Effector memory CD8-positive, alpha-beta T cell (primary cell): ENCODE measurements at places on chromosomes 6 and 20.

DNA sequence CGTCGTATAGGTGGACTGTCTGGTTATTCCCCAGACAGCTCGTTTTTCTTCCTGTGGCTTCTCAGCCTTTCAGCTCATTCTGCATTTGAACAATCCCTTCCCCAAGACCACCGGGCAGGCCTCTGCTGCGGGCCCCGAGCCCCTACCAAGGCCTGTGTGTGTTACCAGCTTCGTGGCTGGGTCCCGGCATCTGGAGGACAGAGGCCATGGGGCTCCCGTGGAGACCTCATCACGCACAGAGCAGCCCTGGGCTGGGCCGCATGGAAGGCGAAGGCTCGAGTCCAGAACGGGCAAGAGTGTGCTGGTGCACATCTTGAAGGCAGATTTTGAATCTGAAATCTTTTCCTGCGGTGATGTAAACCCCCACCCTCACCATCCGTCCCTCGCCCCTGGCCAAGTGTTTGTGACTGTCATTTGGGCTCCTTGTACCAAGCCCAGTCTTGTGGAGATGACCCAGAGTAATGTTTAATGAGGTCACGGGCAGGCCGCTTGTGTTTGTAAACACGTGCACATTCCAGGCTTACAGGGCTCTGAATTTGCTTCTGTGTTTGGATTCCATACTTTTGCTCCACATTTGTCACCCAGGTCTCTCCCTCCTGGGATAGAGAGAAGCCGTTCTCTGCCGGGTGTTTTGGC, 119.6 kb downstream of the CDH4 start:
- H3K4me1 ChIP-seq: no peaks in the 10 kb centered on the region
- no peak overlapping the region for H3K27ac ChIP-seq
- H3K36me3 ChIP-seq: no peaks in the 10 kb centered on the region
- DNase-seq: no peak
- H3K4me3 ChIP-seq: no peak overlapping the region

DNA sequence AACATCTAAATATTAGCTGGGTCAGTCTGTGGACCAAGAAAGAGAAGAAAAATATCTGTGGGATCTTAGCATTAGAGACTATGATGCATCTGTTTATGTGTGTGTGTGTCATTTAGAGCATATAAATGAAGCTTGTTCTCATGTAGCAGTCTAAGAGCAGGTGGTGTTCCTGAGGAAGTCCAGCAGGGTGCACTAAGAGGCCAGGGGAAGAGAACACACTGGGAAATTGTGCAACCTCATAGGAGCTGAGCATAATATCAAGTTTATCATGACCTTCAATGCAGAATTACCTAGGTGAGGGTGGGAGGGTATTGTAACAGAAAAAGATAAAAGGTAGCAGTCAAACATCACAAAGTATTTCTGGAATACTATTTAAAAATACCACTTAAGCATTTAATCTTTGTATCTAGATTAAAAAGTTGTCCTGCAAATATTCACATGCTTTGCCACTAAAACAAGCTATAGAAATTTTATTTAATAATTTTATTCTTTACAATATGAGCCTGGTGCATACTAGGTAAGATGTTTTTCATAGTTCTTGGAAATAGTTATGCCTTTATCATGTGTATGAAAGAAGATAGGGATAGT, 80.5 kb downstream of the SMPDL3A start:
- H3K27me3 ChIP-seq: no peaks in the 10 kb centered on the region
- DNase-seq: no peak
- no peaks in the 10 kb centered on the region for H3K4me1 ChIP-seq
- no peak overlapping the region for H3K4me3 ChIP-seq
- H3K36me3 ChIP-seq: no peaks in the 10 kb centered on the region

DNA sequence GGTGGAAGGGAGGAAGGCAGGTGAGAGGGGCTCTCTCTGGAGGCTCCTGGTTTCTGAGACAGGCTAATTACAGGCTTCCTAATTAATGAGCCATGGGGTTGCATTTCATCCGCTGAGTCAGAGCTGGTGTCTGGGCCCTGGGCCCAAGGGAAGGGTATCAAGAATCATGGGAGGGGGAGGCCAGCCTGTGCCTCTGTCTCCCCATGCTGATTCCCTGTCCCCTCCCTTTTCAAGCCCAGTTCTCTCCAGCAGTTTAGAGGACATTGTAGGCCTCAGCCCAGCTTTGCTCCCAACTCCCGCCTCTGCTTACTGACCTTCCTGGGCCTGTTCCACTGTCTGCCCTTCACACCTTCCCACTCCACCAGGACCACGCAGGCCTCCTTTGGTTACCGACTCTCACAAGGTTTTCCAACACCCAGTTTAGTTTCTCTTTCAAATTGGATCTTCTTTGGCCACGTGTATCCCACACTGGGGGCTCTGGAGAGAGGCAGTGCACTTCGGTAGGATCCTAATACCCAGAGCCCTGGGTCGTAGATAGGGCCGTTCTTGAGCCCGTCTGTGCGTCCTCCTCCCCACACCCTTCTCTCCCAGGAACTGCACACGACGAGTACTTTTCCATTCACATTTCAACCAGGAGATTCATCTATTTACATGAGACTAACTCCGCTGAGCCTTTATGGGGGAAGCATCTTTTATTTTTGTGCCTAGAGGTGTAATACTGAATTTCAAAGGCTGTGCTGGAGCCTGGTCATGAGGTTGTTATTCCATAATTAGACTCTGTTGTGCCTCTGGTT, 18.2 kb upstream of the AVP start:
- H3K36me3 ChIP-seq: peaks cover 8% of the 10 kb centered on the region
- no peak for DNase-seq
- H3K27ac ChIP-seq: peak overlapping the region; percentile 74
- peak overlapping the region; percentile 57 for H3K4me3 ChIP-seq
- H3K4me1 ChIP-seq: peaks cover 17% of the 10 kb centered on the region

- no peak overlapping the region for H3K27ac ChIP-seq
- H3K4me1 ChIP-seq: peaks cover 21% of the 10 kb centered on the region
- DNase-seq: no peak
- H3K27me3 ChIP-seq: no peaks in the 10 kb centered on the region
- H3K4me3 ChIP-seq: no peak overlapping the region
These were observed 22.9 kb downstream of the FKBP1A start for GRCh38 chr20:1369970-1370369.

GRCh38 chr20:63891061-63892002, 3.6 kb upstream of the DNAJC5 start:
- no peak for DNase-seq
- H3K27me3 ChIP-seq: no peaks in the 10 kb centered on the region

DNA sequence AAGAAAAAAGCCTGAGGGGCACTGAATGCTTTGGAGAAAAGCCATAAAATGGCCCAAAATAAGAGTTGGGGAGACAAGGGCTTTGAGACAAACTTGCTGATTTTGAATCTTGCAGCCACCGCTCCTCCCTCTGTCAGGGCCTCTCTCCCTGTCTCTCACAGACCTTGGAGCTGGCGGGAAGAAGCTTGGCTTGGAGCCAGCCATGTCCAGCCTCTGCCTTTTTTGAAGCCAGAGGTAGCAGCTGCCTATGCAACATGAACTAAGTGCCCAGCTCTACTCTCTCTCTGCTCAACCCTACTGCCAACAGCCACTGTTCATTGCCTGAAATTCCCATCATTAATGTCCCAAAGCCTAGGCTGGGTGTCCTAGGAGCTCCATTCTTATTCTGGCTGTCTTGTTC, 63.7 kb upstream of the CTNNBL1 start:
- H3K27ac ChIP-seq: no peak overlapping the region
- no peaks in the 10 kb centered on the region for H3K36me3 ChIP-seq
- H3K4me1 ChIP-seq: no peaks in the 10 kb centered on the region
- DNase-seq: no peak
- H3K27me3 ChIP-seq: peaks cover 88% of the 10 kb centered on the region

DNA sequence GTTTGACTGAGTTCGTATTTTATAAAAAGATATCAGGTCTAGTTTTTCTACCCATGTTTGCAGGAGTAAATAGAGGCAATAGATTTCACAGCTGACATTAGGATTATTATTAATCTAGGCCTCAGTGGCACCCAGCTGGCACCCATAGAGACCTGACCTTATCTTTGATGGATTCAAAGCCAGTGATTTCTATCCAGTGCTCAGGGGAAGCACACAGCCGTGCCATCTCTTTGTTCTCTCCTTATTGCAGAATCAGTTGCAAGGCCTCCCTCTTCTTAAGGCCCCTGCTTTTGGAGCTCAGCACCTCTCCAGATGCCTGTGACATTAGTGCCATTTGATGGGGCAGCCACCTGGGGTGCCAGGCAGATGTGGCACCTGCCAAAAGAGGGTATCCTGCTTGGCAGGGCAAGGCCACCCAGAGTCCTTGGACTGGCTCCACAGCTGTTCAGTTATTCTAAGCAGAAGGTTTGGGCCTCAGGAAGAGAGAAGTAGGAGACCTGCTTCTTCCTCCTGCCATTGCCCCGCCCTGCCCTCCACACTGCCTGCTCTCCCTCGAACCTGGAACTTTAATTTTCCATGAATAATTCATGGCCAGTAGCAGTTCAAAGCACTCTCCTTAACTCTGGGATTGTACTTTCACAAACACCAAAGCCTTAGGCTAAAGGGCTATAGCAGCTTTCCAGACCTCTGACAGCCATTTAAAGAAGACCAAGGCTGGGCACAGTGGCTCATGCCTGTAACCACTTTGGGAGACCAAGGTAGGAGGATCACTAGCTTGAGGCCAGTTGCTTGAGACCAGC, 206.3 kb downstream of the ZDHHC14 start:
- no peak for DNase-seq
- no peaks in the 10 kb centered on the region for H3K36me3 ChIP-seq
- peaks cover 5% of the 10 kb centered on the region for H3K4me1 ChIP-seq
- no peak overlapping the region for H3K4me3 ChIP-seq
- no peak overlapping the region for H3K27ac ChIP-seq

GRCh38 chr20:43751167-43752050, 24.6 kb upstream of the GTSF1L start:
- peaks cover 34% of the 10 kb centered on the region for H3K27me3 ChIP-seq
- H3K4me3 ChIP-seq: peak overlapping the region; percentile 42
- peaks cover 27% of the 10 kb centered on the region for H3K4me1 ChIP-seq
- no peak for DNase-seq
- H3K27ac ChIP-seq: peak overlapping the region; percentile 44

- H3K27ac ChIP-seq: no peak overlapping the region
- H3K4me3 ChIP-seq: no peak overlapping the region
- DNase-seq: no peak
These were observed 105.5 kb downstream of the BMP7 start for GRCh38 chr20:57160985-57161384.

DNA sequence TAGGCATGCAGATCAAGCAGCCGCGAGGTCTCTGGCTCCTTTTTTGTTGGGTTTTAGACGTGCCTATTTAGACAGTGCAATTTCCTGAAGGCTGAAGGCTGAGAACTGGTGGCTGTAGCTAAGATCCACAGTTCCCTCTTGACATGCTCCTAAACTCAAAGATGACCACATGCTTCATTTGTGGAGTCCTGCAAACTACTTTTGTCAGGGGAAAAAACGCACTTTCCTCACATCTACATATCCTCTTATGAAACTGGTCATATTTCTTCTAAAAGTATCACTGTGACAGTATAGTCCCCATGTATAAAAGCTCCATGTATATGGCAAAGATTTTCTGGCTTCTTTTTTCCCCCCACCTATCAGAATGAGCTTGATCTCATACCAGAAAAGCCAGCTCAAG, 30.7 kb downstream of the LYRM4 start:
- no peak overlapping the region for H3K27ac ChIP-seq
- no peaks in the 10 kb centered on the region for H3K36me3 ChIP-seq
- no peak overlapping the region for H3K4me3 ChIP-seq
- DNase-seq: no peak
- H3K27me3 ChIP-seq: no peaks in the 10 kb centered on the region
- H3K4me1 ChIP-seq: no peaks in the 10 kb centered on the region

DNA sequence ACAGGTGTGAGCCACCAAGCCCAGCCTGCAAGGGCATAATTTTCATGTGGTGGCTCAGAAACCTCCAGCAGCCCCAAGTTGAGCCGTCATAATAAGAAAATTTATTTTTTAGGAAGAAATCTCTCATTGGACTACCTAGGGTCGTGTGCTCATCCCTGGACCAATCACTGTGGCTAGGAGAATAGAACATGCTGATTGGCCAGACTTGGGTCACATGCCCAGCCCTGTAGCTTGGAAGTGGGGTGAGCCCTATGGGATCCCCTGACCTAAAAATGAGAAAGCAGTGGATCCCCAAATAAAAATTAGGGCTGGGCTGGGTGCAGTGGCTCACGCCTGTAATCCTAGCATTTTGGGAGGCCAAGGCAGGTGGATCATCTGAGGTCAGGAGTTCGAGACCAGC, 155.3 kb downstream of the ZNF217 start:
- H3K36me3 ChIP-seq: no peaks in the 10 kb centered on the region
- H3K27me3 ChIP-seq: peaks cover 42% of the 10 kb centered on the region
- H3K4me1 ChIP-seq: no peaks in the 10 kb centered on the region
- H3K4me3 ChIP-seq: no peak overlapping the region
- H3K27ac ChIP-seq: no peak overlapping the region

GRCh38 chr6:143232849-143233248, 172.2 kb downstream of the AIG1 start:
- H3K36me3 ChIP-seq: no peaks in the 10 kb centered on the region
- no peak overlapping the region for H3K4me3 ChIP-seq
- no peak overlapping the region for H3K27ac ChIP-seq

- H3K36me3 ChIP-seq: peaks cover 9% of the 10 kb centered on the region
- peak overlapping the region; percentile 77 for H3K4me3 ChIP-seq
- no peaks in the 10 kb centered on the region for H3K27me3 ChIP-seq
These were observed 54.2 kb upstream of the HLA-A start for GRCh38 chr6:29887819-29888776.

DNA sequence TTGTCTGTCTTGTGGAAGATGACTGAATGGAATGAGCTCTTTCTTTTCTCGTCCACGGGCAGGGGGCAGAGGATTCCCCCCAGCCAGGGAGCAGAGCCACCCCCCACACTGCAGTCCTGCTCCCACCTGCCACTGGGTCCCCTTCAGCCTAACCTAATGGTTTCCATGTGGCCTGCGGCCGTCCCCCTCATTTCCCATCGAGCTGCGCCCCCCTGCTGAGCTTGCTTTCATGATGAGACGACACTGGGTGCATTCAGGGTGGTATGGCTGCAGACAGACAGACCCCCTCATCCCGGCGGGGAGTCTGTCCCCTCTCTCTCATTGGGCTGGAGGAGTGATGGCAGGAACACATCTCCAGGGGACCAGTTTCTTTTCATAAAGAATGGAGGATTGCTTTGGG, 140.8 kb downstream of the DTNBP1 start:
- H3K27ac ChIP-seq: peak overlapping the region; percentile 67
- H3K4me1 ChIP-seq: peaks cover 12% of the 10 kb centered on the region
- no peak overlapping the region for H3K4me3 ChIP-seq
- H3K36me3 ChIP-seq: peaks cover 71% of the 10 kb centered on the region
- H3K27me3 ChIP-seq: no peaks in the 10 kb centered on the region

- H3K36me3 ChIP-seq: no peaks in the 10 kb centered on the region
- H3K4me3 ChIP-seq: no peak overlapping the region
- no peaks in the 10 kb centered on the region for H3K4me1 ChIP-seq
These were observed 490 bp downstream of the IPCEF1 start for GRCh38 chr6:154356113-154356512.

GRCh38 chr6:75275067-75275466, 9.5 kb downstream of the TMEM30A start:
- H3K27me3 ChIP-seq: no peaks in the 10 kb centered on the region
- DNase-seq: no peak
